ENCODE measurements at places on chromosomes 13 and 19.

DNA sequence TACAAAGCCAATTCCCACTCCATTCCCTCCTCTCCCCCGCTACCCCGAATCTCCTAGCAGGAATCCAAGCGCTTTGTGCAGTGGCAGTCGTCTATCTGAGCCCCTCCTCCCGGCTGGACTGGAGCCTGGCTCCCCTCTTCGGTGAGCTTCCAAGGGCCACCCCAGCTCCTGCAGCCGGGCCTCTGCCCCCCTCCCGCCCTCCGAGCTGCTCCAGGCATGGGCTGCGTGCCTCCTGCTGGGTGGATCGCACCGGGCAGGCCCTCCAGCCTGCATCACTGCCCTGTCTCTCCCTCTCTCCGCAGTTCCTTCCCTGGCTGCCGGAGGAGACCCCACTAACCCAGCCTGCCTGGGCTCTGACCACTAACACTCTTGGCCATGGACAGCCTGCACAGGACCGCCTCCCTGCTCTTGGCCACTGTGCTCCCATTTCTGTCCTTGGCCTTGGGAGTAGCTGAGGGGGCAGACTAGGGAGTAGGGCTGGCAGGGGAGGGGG is 12.9 kb upstream of the LENG8 start:
- DNase-seq, result no peak

GRCh38 chr13:102035969-102036368 is 365.9 kb downstream of the FGF14 start:
- DNase-seq, result no peak

DNA sequence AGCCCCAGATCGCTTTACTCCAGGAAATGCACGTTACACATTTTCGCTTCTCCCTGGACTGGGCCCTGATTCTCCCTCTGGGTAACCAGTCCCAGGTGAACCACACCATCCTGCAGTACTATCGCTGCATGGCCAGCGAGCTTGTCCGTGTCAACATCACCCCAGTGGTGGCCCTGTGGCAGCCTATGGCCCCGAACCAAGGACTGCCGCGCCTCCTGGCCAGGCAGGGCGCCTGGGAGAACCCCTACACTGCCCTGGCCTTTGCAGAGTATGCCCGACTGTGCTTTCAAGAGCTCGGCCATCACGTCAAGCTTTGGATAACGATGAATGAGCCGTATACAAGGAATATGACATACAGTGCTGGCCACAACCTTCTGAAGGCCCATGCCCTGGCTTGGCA is 44.6 kb downstream of the KL start:
- DNase-seq, result no peak

GRCh38 chr13:110377826-110378201 is 70.7 kb downstream of the COL4A2 start:
- no peak for DNase-seq

- no peak for DNase-seq
These were observed 24.5 kb downstream of the SAE1 start for GRCh38 chr19:47155148-47155547.
